ENCODE measurements at places on chromosomes 5 and 9. TPM values are rescaled to one million over a fixed set of nuclear protein-coding genes. Genes with fewer than 3 reads are reported as not detected.

GRCh38 chr5:142677198-142677597, 8.7 kb downstream of the FGF1 start:
- DNase-seq: no peak

DNA sequence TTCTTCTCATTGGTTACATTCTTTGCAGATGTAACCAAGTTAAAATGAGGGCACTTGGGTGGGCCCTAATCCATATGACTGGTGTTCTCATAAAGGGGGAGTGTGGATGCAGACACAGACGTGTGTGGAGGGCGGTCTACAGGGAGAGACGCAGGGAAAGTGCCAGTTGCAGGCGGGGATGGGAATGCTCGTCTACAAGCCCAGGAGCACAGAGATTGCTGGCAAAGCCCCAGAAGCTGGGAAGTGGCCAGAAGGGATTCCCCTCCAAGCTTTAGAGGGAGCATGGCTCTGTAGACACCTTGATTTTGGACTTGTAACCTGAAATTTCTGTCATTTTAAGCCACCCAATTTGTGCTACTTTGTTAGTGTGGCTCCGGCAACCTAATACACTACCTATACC, 96.8 kb upstream of the CTSL start:
- no peak for DNase-seq

GRCh38 chr9:103037508-103038477, 42.7 kb downstream of the CYLC2 start:
- DNase-seq: no peak

The IFNA13 gene
- total RNA-seq: not detected

GRCh38 chr5:160023908-160024630, 15.1 kb downstream of the TTC1 start:
- no peak for DNase-seq

DNA sequence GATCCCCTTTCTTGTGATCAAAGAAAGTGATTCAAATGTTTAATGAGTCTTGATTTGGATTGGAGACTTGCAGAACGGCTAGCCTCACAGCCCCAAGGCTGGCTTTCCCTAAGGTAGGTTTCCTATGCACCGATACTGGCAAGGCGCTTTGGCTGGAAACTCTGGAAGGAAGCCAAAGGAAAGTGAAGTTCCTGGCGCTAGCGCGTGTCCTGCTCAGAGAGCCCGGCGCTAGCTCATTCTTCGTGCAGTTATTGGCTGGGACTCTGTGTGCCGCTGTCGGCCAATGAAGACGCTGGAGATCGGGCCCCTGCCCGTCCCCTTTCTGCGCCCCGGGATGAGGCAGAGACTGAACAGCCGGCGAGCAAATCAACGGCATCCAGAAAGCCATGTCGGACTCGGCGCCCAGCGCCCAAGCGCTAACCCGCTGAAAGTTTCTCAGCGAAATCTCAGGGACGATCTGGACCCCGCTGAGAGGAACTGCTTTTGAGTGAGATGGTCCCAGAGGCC, at the start of gene PCDHGC3:
Gene PCDHGC3 (plus strand): TSS at position 342 of the 507 bp plus-strand sequence. CDS start 151 bp downstream, at position 493.
- peak; percentile 28 for DNase-seq

The PTPRD gene
- 0.47 TPM for total RNA-seq

DNA sequence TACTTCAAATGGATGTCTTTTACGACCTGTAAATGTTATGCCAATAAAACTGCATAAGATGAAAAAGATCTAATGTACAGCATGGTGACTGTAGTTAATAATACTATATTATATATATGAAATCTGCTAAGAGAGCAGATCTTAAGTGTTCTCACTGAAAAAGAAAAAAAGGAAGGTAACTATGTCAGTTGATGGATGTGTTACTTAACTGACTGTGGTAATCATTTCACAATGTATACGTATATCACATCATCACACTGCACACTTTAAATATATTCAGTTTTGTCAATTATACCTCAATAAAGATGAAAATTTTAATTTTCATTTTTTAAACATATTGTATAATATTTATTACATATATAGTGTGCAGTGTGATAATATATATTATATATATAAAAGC, 31.9 kb downstream of the THBS4 start:
- no peak for DNase-seq

- no peak for DNase-seq
These were observed 24.3 kb downstream of the FBXO38 start for GRCh38 chr5:148408092-148408491.

GRCh38 chr5:165508861-165509260, 2003.4 kb downstream of the MAT2B start:
- DNase-seq: no peak

GRCh38 chr5:94192658-94193391, 425.6 kb downstream of the KIAA0825 start:
- DNase-seq: no peak

GRCh38 chr9:133974631-133975341, 17.3 kb downstream of the VAV2 start:
- no peak for DNase-seq

The CDKN2A gene
- total RNA-seq: 16.5 TPM

The HAPLN1 gene
- not detected for total RNA-seq

The TTC23L gene
- total RNA-seq: not detected

GRCh38 chr9:131406563-131407436, 12.9 kb downstream of the PRRC2B start:
- peak; percentile 51 for DNase-seq

DNA sequence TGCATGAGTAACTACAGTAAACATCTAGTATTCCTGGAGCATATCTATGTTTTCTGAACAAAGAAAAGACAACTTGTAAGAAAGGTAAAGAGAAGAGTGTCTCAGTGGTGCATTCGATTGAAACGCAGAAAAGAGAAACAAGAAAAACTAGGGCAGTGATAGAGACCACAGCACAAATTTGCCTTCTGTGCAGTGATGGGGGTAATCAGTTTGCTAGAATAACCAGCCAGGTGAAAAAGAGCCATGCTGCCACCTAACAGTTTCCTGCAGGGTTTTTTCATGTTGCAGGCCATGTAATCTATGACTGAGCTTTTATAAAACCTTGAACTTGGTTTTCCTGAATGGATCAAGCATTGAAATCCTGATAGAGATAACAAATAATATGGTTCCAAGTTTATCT, 198.4 kb upstream of the MEF2C start:
- DNase-seq: no peak

GRCh38 chr9:101738566-101739183, at the start of gene GRIN3A:
GRIN3A (minus strand) TSS chr9:101738647; CDS start chr9:101737979, 668 bp downstream.
- DNase-seq: no peak

DNA sequence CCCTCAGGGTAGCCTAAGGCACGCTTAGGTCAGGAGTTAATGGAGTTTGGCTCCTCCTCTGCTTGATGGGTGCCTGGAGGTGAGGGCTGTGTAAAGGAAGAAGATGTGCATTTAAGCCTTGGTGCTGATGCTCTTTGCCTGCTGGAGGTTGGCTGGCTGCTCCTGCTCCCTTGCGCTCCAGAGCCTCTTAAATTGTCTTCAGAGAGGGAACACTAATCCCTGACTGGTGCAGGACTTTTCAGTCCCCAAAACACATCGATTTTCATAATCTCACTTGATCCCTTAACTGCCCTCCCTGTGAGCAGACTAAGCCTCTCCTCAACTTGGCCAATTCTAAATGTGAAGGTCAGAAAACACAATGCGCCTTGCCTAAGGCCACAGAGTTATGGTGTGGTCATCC, 16.2 kb upstream of the TCOF1 start:
- no peak for DNase-seq

The HTR1A gene
- total RNA-seq: not detected

The JAKMIP2 gene
- total RNA-seq: 2.9 TPM

DNA sequence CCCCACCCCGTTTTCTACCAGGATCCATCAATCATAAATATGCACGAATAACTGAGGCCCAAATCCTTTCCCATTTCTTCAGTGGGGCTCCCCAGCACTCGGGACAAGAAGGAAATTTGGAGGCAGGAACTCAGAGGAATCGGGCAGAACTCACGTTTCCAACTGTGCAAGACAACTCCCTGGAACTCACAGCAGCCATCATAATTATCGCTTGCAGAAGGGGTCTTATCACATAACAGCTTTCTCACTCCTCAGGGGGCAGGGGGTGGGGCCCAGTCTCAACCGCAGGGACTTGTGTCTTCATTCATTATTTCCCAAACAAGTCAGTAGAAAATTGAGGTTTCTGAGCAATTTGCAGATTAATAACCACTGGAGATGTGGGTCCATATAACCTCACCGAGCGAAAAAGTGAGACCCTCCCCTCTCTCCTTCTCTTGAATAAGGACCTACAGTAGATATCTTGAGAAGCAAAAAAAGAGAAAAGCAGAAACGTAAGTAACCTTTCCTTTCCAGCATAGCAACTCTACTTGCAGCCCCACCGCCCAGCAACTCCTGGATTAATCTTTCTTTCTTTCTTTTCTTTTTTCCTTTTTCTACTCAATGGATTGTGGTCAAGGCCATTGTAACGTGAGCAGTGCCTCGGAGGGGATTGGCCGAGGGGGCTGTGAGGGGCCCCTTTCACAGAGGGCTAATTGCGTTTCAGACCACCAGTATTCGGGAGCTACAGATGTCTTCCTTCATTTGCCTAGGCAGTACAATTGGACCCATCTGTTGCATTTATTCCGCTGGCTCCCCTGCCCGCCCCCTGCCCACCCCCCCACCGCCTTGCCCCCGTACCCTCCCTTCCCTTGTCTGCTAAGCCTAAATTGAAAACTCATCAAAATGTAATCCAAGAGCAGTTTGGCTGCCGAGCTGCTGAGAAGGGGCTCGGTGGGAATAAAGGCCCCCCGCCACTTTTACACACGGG, 24.7 kb upstream of the TIFAB start:
- no peak for DNase-seq

DNA sequence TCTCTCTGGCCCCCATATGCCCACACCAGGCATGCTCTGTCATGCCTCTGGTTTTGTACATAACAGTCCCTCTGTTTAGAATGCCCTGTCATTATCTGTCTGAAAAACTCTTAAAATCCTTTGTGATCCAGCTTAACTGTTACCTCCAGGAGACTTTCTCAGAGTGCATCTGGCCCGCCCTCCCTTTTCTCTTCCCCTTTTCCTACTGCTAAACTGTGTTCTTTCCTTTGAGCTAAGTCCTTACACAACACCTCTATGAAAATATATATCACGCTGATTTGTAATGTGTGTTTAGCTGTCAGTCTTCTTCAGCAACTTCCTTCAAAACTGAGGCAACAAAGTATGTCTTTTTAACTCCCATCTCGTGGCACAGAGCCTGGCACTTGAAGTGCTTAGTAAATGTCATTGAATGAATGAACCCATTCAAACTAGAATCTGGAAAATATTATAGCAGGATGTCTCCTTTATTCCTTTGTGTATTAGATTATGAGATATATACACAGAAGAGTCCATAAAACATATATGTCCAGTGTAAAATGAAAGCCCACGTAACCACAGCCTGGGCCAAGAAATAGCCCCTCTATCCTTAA, 166.2 kb upstream of the KLF9 start:
- no peak for DNase-seq

The ADAMTS16 gene
- total RNA-seq: not detected

The TTC33 gene
- total RNA-seq: 12.0 TPM

GRCh38 chr9:130939405-130940026, 469 bp upstream of the FIBCD1 start:
- no peak for DNase-seq

GRCh38 chr5:110752953-110753352, 14.1 kb downstream of the SLC25A46 start:
- DNase-seq: no peak

Measured in CD4-positive, CD25-positive, alpha-beta regulatory T cell (primary cell).